ENCODE measurements at places on chromosomes 11 and 22.

- DNase-seq, result no peak
These were observed 14.4 kb upstream of the OOSP1 start for GRCh38 chr11:59923813-59924212.

- no peak for DNase-seq
These were observed 72.8 kb downstream of the PARVA start for GRCh38 chr11:12449961-12450715.

DNA sequence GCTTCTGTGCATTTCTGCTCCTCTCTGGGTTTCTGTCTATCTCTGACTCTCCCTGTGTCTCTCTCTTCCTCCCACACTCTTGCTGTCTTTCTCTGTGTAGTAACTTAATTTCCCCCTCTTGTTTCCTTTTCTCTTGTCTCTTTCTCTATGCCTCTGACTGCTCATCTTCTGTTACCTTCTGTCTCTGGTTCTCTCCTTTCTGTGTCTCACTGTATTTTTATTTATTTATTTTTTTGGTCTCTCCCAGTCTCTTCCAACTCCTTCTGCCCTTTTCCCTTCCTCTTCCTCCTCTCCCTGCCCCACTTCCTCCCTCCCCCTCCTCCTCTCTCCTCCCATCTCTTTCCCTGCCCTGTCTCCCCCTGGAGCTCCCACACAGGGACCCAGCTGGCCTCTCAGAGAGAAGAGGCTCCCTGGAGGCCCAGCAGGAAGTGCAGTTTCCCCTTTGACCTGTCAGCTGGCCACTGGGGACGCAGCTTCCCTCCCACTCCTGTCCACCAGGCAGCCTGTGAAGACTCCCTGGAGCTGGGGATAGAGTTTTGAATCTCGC lies 38.3 kb upstream of the MYH9 start:
- DNase-seq, result no peak

DNA sequence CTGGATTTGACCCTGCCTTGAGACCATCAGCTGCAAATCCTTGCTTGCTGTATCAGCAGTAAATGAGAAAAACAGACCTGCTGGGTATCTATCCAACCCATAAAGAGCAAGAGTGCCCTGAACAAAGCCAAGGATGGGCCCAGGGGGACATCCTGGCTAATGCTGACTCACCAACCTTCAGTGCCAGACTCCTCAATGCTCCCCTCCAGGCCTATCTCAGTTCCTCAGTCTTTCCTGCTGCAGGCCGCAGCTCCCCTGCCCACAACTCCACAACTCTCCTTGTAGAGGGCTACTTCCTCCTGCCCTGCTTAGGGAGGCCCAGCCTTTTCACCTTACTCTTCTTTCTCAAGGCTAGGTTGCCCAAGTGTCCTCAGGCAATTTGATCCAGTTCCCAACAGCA lies 2.6 kb downstream of the LAMTOR1 start:
- no peak for DNase-seq

GRCh38 chr22:36404446-36404845 lies 16.7 kb upstream of the MYH9 start:
- DNase-seq, result no peak

DNA sequence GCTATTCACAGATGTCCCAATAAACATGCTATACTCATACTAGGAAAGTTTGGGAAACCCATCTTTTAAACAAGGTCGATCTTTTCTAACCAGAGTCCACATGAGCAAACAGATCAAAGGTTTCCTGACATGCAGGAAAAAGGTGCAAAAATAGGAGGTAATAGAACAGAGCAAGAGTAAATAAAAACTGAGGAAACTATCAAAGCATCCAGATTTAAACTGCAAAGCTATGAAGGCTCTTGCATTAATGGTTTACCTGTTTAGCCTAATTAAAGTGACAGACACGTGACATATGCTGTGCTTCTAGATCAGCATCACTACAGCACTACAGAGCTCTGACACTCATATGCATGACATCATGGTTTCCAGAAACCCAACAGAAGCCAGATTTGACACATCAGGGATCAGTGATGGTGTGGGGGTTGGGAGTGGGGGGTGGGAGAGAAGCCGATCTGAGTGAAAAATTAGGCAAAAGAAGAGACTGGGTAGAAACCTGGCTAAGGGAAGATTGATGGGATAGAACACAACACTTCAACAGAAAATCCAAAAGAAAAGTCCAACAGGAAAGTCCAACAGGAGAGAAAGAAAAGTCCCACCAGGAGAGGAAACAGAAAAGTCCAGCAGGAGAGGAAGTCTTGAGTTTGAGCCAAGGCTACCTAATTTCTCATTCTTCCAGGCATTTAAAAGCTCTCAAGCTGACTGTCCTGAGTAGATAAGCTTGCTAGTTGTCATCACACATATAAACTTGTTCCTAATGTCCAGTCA lies 262.3 kb downstream of the SOX6 start:
- no peak for DNase-seq

GRCh38 chr22:28999919-29000556 lies 61.6 kb downstream of the C22orf31 start:
- DNase-seq, result no peak
